ENCODE measurements at places on chromosomes 2 and 18. TPM values are rescaled to one million over a fixed set of nuclear protein-coding genes. Genes with fewer than 3 reads are reported as not detected.

The POU3F3 gene
- total RNA-seq: not detected

The TMEM163 gene
- 0.47 TPM for total RNA-seq

The LOXHD1 gene
- not detected for total RNA-seq

DNA sequence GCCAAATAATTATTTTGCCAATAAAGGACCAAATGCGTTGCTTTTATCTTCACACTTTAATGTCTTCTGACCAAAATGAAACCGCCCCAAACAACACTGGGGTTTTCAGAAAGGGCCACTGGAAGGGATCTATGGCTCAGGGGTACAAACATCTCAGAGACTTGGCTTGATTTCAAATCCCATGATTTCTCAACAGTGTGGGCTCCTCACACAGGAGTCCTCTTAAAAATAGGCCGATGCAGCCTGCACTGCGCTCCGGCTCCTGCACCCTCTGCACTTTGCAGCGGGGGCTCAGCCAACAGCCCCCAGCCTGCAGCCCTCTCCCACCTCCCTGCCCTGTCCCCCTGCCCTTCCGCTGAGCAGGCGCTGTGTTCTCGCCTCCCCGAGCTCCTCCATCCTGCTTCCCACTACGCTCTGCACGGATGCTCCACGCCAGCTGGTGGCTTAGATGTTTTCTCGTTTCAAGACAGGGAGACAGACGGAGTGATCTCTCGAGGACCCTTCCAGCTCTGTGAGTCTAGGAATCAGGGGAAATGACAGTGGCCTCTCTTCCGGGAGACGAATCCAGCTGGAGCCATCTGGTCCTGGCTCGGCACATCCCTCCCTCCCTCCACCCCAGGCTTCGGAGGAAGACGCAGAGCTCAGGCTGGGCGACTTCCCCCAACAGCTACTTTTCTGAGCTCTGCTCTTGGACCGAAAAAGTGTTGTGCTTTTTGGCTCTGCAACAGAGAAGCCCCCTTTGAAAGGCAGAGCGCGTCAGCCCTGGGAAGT lies 71.4 kb downstream of the KCNF1 start:
- no peak overlapping the region for H3K4me3 ChIP-seq
- no peaks in the 10 kb centered on the region for H3K36me3 ChIP-seq
- DNase-seq: no peak
- no peaks in the 10 kb centered on the region for H3K4me1 ChIP-seq
- H3K27me3 ChIP-seq: no peaks in the 10 kb centered on the region

- H3K36me3 ChIP-seq: peaks cover 74% of the 10 kb centered on the region
- no peak for DNase-seq
- no peak overlapping the region for H3K27ac ChIP-seq
- H3K4me1 ChIP-seq: peaks cover 8% of the 10 kb centered on the region
- no peak overlapping the region for H3K4me3 ChIP-seq
- no peaks in the 10 kb centered on the region for H3K27me3 ChIP-seq
Measured at GRCh38 chr2:230494980-230495379, 79.0 kb downstream of the SP100 start.
